ENCODE measurements at places on chromosomes 6 and 20. TPM values are rescaled to one million over a fixed set of nuclear protein-coding genes. Genes with fewer than 3 reads are reported as not detected.

Gene C20orf141
- total RNA-seq, result not detected

Gene HAO1
- total RNA-seq, result not detected

Gene HLA-DRA
- 223 TPM for total RNA-seq

DNA sequence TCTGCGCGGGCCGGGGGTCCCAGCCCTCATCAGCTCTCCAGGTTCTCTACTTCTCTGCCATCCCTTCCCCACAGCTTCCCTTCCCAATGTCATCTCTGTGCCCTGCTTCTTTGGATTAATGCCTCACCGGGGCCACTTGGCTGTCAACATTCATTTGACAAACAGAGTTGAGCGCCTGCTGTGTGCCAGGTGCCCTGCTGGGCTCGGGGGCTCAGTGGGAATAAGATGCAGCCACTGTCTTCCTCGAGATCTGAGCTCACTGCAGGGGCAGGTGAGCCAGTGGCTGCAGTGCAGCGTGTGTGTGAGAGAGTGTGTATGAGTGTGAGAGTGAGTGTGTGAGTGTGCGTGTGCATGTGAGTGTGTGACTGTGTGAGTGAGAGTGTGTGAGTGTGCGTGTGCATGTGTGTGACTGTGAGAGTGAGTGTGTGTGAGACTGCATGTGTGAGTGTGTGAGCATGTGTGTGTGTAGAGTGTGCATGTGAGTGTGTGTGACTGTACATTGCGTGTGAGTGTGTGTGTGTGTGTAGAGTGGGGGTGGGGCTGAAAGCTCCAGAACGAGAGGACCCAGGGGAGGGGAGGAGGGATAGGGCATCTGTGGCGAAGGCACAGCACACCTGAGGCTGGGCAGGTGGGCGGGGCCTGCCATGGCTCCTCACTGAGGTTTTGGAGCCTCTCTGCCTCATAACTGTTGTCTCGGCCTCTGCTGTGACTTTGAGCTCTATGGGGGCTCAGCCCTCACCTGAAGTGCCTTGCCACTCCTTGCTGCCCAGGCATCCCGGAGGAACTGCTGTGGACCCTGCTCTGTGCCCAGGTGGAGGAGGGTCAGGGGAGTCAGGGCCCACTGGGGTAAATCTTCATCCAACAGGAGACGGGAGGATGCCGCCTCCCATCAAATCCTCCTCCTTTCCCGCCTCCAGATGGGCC lies 36.5 kb upstream of the PHACTR3 start:
- DNase-seq, result no peak

DNA sequence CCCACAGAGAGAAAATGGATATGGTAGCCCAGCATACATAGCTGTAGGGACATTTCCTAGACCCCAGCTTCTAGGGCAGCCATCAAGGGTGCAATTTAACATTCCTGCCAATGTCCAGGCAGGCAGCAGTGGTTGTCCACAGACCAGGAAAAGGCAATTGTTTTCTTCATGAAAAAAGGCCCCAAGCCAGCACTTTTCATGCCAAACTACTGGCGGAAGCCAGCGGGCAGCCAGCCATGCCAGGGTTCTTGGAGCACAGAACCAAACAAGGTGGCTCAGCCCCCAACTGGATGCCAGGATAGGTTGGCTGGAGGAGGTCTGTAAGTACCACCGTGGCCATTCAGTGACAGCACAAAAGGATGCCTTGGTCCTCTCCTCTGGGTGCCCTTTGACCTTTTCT lies 94.6 kb downstream of the BANF2 start:
- DNase-seq, result no peak

GRCh38 chr6:2693231-2693630 lies 57.5 kb downstream of the MYLK4 start:
- no peak for DNase-seq

DNA sequence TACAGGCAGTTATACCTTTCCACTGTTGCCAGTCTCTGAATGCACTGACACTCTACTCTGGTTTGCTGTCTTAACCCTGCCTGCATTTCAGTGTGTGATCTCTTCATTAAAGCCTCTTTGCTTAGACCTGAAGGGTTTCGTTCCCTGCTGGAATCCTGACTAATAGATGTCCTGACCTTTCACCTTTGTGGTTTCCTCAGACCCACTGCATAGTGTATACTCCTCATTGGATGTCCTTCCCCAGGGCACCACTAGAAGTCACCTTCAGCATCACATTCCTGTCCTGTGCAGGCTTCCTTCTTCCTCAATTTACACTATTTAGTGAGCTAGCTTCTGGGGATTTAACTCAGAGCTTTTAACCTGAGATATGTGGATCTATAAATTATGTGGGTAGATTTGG lies 120.6 kb downstream of the RCAN2 start:
- no peak for DNase-seq

- no peak for DNase-seq
Measured at GRCh38 chr20:36845288-36845971, 30.5 kb upstream of the TLDC2 start.

DNA sequence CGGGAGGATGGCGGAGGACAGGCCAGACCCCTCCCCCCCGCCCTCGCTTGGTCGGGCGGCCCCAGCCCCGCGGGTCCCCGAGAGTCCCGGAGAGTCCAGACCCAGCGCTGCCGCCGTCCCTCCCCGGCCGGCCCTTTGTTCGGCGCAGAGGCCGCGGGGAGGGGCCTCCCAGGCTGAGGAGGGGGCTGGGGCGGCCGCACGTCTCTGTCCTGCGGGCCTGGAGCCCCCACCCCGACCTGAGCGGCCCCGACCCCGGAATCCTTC lies 806 bp downstream of the KCNQ2 start:
- no peak for DNase-seq
